ENCODE measurements at places on chromosomes 3 and 15. TPM values are rescaled to one million over a fixed set of nuclear protein-coding genes. Genes with fewer than 3 reads are reported as not detected.

Gene MAP1A
- total RNA-seq: 0.81 TPM

Gene WDR93
- 0.64 TPM for total RNA-seq

Gene TRPC1
- 8.3 TPM for total RNA-seq

Gene BRK1
- total RNA-seq: 168 TPM

Gene C3orf22
- total RNA-seq: not detected

Gene ARNT2
- 13.2 TPM for total RNA-seq

Gene AADACL2
- total RNA-seq: not detected

Gene SLC22A14
- not detected for total RNA-seq

Gene CCDC54
- not detected for total RNA-seq

Gene GOLGA6L7
- total RNA-seq: not detected

Gene HRH1
- 7.8 TPM for total RNA-seq

Gene CAPN3
- 0.47 TPM for total RNA-seq

Gene EFHB
- 0.53 TPM for total RNA-seq

Gene ETV5
- total RNA-seq: 26.1 TPM

Gene ALG1L2
- not detected for total RNA-seq

Gene DNAH12
- total RNA-seq: not detected

Gene CCR3
- not detected for total RNA-seq

Gene SCN11A
- total RNA-seq: not detected

Gene MRPS25
- 56.2 TPM for total RNA-seq

Gene RAF1
- total RNA-seq: 61.8 TPM

Gene SLC28A2
- total RNA-seq: not detected

Gene GP9
- not detected for total RNA-seq

Gene DPPA4
- not detected for total RNA-seq

Gene ADCY5
- total RNA-seq: 0.32 TPM

Gene GABRG3
- 0.66 TPM for total RNA-seq

Gene DHFR2
- total RNA-seq: 3.0 TPM

Gene EIF4E3
- 3.7 TPM for total RNA-seq

Gene SLC28A1
- not detected for total RNA-seq

Gene MOBP
- total RNA-seq: not detected

Gene ITGA11
- total RNA-seq: 4.5 TPM

Gene HTD2
- total RNA-seq: 6.6 TPM

Gene NR1D2
- total RNA-seq: 5.8 TPM

Gene TM4SF18
- 39.5 TPM for total RNA-seq

Gene SNTN
- not detected for total RNA-seq

Gene SPINK8
- not detected for total RNA-seq

Gene HIGD2B
- total RNA-seq: not detected
